SJSA1 (cell line): ENCODE measurements at places on chromosomes 5 and 9. TPM values are rescaled to one million over a fixed set of nuclear protein-coding genes. Genes with fewer than 3 reads are reported as not detected.

INSL6 gene
- total RNA-seq, result not detected in 2 replicates

GRCh38 chr5:129973716-129974426, 69.6 kb downstream of the CHSY3 start:
- no peak for DNase-seq

ALDH1A1 gene
- not detected in 2 replicates for total RNA-seq

DNA sequence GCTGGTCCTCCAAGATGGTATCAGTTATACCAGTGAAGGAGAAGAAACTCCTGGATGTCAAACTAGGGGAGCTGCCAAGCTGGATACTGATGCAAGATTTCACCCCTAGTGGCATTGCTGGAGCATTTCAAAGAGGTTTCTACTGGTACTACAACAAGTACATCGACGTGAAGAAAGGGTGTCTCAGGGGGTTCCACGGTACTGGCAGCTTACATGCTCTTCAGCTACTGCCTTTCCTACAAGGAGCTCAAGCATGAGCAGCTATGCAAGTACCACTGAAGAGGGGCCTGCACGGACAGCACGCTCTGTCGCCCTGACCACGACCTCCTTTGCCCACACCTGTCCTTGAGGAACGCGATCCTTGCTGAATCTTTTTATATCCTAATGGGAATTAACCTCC, 19.5 kb downstream of the ACTL7B start:
- DNase-seq, result no peak

- no peak for DNase-seq
Observed at GRCh38 chr9:5612185-5612530, 16.7 kb upstream of the RIC1 start.

DNA sequence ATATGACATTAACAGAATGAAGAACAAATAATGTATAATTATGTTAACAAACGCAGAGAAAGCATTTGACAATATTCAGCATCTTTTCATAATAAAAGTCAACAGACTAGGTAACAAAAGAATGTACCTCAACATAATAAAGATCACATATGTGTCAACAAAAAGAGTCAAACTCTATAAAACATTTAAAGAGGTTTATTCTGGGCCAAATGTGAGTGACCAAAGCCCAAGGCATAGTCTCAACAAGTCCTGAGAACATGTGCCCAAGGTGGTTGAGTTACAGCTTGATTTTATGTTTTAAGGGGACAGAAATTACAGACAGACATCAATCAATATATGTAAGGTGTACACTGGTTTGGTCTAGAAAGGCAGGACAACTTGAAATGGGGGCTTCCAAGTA, 19.4 kb downstream of the BTNL8 start:
- no peak for DNase-seq

DNA sequence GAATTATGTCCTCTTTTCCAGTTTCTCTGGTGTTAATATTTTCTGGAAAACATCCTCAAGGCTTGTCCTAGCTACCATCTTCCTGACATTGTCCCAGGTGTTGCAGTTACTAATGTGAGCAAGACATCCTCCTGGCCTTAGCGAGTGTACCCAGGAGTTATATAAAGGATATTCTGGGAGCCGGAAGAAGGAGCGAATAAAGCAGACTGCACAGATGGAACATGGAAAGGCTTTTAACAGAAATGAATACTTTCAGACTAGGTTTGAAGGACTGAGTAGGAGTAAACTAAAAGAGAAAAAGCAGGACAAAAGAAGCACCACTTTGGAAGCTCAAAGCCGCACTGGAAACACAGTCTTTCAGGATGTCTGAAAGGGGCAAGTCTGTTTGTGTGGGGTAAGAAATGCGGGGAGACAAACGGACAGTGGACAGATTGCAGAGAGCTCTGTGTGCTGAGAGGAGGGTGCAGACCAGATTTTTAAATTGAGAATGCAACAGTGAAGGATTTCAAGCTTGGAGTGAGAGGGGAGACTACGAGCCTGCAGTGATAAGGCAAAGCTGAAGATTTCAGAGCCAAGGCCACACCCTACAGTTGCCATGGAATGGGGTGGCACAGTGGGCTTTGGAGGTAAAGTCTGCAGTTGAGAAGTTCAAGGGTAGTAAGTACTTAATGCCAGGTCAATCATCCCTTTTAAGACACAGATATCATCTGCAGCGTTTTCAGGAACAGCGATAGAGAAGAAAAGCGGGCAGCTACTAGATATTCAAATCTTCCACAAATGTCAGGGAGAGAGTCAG, 94.1 kb upstream of the TAF11L2 start:
- DNase-seq, result no peak

DNA sequence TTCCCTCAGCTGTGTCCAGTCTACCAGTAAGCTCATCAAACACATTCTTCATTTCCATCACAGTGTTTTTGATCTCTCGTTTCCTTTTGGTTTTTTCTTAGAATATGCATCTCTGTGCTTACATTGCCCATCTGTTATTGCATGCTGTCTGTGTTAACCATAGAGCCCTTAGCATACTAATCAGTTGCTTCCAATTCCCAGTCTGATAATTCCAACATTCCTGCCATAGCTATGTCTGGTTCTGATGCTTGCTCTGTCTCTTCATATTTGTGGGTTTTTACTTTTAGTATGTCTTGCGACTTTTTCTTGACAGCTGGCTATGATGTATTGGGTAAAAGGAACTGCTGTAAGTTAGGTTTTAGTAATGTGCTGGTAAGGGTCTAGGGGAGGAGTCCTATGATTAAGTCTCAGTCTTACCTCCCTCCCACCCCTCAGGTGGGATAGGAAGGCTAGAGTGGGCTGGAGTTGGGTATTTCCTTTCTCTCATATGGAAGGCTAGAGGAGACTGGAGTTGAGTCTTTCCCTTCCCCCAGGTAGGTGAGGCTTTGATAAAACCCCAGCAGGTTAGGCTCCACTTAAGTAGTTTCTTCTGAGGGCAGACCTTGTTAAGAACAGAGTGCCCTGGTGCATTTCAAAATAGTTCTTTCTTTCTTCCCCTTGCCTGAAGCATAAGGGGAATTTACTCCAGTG, 99.1 kb upstream of the RASGRF2 start:
- no peak for DNase-seq

DNA sequence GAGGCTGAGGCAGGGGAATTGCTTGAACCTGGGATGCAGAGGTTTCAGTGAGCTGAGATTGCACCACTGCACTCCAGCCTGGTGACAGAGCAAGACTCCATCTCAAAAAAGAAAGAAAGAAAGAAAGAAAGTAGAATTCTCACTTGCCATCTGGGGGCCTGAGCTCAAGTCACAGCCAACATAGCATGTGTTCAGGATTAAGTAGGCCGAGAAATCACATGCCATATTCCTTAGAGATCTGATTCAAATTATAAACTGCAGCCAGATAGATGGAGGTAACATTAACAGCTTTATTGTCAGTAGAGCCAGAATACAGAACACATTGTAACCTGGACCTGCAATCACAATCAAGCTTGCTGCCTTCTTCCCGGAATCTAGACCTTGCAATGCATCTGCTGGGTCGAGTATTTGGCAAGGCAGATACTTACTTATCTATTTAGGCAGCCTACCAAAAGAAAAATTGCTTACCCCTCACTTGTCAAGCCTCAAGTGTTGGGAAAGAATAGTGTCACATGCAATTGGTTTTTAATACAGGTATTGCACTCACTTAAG, 173.7 kb downstream of the CPLANE1 start:
- no peak for DNase-seq

PPP2R2B gene
- total RNA-seq, result 0.13 TPM in 1 of 2 replicates, not detected in the other

INSL4 gene
- 0.81 TPM in 1 of 2 replicates, not detected in the other for total RNA-seq

- DNase-seq, result no peak
Observed at GRCh38 chr5:39759701-39760100, 334.9 kb upstream of the DAB2 start.

DNA sequence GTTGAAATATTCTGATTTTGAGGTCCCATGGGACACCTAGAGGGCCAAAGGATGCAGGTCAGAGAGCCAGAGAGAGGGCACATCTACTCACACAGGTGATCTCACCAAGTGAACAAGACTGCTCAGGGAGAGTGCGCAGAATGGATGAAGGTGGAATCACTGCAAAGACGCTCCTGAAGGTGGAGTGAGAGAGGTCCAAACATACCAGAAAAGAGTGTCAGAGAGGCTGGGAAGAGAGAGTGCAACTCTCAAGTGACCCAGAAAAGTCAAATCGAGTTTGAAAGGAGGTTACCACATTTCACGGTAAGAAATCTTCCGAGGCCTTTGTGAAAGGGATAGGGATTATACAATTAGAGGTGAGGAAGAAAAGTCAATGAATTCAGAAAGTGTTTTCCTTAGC, 173.4 kb downstream of the EPB41L4A start:
- DNase-seq, result no peak

SLC27A6 gene
- total RNA-seq, result 2.9 and 3.2 TPM in 2 replicates

DNA sequence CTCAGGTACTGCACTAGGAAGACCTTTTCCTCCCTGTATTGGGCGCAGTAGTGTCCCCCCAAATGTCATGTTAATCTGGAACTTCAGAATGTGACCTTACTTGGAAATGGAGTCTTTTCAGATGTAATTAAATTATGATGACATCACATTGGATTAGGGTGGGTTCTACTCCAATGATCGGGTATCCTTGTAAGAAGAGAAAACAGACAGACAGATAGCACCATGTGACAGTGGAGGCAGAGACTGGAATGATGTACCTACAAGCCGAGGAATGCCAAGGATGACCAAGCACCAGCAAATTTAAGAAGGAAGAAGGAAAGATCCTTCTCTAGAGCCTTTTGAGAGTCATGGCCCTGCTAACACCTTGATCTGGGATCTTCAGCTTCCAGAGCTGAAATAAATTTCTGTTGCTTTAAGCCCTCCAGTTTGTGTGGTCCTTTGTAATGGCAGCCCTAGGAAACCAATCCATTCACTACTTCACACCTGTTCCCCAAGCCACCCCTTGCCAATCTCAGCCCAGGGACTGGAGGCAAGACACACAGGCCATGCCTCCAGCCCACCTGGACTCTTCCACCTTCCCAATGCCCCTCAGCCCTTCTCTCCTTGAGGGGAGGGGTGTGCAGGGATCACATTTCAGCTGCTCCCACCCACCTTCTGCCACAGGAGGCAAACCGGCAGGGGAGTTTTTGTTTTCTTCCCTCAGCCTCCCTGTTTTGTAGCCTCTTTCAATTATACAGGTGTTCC, 1.6 kb downstream of the CCNJL start:
- DNase-seq, result no peak

PCA3 gene
- total RNA-seq, result not detected in 2 replicates

DNA sequence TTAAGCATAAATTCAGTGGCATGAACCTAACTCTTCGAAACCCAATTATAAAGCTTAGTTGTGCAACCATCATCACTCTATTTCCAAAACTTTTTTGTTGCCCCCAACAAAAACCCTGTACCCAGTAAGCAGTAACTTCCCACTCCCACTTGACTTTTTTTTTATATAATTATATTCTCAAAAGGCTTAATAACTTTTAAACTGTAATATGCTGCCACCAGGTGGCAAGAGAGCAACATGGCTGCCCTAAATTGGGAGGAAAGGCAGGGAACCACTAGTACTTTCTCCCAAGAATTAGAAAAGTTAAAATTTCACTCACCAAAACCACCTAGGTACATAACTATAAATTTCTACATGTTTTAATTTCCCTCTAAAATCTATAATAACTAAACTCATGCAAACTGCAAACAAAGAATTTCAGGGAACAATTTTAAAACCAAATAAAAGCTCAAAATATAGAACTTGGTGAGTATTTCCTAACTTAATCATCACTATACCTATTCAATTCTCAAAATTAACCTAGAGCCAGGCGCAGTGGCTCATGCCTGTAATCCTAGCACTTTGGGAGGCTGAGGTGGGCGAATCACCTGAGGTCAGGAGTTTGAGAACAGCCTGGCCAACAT, 50.2 kb upstream of the RNF38 start:
- DNase-seq, result peak; percentile 1

NR5A1 gene
- total RNA-seq, result not detected in 2 replicates

SOX30 gene
- total RNA-seq, result 2.7 and 5.8 TPM in 2 replicates

TEK gene
- total RNA-seq, result 3.2 and 4.0 TPM in 2 replicates

CTSV gene
- 0.05 TPM in 1 of 2 replicates, not detected in the other for total RNA-seq

PCDHGB5 gene
- 1.1 and 3.6 TPM in 2 replicates for total RNA-seq

DNA sequence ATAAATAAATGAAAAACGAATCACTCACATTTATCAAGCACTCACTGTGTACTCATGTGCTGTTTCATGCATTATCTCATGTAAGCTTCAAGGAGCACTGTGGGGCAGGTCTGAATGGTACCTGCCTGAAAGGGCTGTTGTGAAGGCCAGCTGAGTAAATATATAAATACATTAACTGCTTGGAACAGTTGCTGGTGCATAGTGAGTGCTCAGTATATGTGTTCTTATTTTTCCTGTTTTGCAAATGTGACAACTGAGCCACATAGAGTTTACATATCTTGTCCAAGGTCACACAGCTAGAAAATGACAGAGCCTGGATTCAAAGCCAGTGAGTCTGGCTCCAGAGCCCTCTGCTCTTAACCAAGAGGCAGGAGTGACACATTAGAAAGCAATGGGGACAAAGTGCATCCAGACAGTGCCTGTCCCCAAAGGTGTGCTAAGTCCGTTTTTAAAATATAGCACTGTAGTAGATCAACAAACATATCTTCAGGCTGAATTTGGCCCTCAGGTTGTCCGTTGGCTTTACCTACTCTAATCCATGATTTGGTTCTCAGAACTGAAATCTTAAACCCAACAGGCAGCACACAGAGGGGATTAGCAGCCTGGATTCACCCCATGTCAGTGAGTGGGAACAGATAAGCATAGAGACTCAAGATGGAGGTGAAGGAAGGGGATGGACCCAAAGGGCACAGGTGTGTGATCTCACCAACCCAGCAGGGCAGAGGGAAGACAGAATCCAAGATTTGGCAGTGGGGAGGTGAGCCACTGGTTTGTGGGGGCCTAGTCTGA, 70.8 kb downstream of the WWC1 start:
- DNase-seq, result no peak

PCDHGA2 gene
- 1.2 and 2.1 TPM in 2 replicates for total RNA-seq

DNA sequence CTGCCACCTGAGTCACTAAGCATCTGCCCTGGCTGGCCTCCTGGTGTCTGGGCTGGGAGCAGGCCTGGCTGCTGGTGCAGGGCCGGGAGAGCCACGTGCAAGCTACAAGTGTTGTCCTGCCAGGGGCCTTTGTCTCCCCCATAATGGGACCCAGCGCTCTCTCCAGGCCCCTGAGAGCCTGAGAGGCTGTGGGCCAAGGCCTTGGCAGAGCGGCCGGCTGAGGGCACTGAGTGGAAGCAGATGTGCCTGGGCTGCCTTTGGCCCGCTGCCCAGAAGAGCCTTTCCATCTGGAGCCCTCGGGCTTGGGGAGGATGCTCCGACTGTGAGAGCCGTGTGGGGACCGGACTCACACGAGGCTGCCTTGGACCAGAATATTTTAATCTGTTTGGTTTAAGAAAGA, 185.5 kb downstream of the RGS3 start:
- DNase-seq, result peak; percentile 57

DIPK1B gene
- not detected in 2 replicates for total RNA-seq

DNA sequence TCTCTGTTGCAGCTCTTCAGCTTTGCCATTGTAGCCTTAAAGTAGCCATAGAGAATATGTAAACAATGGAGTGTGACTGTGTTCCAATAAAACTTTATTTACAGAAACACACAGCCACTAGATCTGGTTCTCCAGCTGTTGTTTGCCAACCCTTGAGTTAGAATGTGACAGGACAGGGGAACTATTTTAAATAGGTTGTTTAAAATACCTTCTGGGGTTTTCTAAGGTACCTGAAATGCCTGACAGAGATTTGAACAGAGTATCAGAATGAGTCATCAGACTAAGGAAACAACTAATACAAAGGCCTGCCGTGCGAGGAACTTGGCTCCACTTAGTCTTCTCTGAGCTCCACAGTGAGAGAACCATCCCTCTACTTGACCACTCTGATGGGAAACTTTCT, 85.4 kb downstream of the HSD17B4 start:
- DNase-seq, result no peak

SLC34A3 gene
- total RNA-seq, result not detected in 2 replicates
